ENCODE measurements at places on chromosomes 5 and 9.

- DNase-seq, result no peak
Observed at GRCh38 chr9:13064676-13065075, 214.8 kb downstream of the MPDZ start.

DNA sequence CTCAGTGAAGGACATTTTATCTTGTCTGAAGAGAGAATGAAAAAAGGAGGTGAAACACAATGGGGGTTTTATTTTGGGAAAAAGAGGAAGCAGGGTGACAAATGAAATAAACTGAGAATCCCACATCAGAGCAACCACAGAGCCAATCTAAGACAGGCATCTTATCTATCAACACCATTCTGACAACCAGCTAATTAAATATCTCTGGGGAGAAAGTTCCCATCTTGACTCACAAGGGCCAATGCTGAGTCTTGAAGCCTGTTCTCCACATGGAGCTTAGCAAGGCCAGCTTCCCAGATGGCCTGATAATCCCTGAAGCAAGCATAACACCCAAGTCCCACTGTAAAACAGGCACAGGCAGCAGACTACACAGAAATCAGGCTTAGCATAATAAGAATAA, 30.4 kb downstream of the DPYSL3 start:
- DNase-seq, result no peak

- DNase-seq, result no peak
Observed at GRCh38 chr5:142253938-142254337, 70.9 kb downstream of the SPRY4 start.

- peak; percentile 35 for DNase-seq
Observed at GRCh38 chr5:38453506-38453905, 102.9 kb downstream of the LIFR start.

DNA sequence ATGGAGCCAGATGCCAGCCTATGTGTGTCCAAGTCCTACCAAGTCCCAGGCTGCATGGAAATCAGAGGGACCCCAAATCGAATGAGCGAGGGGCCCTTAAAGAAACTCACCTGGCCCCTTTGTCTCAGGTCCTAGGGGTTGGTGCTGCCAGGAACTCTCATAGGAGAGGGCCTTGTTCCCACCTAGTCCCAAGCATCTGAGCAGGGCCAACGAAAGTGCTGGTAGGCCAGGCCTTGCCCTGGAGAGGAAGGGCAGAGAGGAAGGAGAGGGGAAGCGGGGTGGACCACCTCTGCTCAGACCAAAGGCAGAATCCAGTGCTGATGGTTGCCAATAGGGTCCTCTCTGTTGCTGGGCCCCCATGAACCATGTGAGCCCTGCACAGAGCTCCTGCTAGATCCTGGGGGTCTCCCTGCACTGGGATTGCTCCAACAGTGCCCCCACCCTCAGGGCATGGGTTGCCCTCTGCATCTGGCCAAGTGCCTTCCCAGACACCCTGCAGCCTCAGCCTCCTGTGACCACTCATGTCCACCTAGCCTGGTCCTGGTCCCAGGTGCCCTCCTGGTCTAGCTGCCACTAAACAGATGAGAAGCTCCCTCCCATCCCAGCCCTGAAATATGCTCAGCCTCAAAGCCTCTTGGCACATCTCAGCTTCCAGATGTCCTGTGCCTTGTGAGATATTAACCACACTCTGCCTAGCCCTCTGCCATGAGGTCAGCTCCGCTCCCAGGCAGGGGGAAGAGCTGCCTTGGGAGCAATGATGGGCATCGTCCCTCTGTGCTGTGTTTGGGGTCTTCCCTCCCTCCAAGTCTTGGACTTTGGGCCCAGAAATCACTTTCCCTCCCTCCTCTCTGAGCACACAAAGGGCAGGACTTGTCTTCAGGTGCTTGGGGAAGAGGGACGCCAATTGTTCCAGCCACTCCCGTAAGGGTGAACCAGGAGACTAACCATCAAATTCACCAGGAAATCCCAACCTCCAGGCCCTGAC, 109.6 kb downstream of the ADAMTS2 start:
- DNase-seq, result no peak

Measured in foreskin melanocyte (primary cell).